ENCODE measurements at places on chromosomes 16 and 17.
A peak's percentile ranks its signal among the peaks of the same experiment; 100 is the strongest.

GRCh38 chr16:82264756-82265155 is 94.7 kb upstream of the MPHOSPH6 start:
- no peak for DNase-seq

GRCh38 chr17:61209525-61209924 is 190.1 kb upstream of the TBX2 start:
- DNase-seq, result no peak

DNA sequence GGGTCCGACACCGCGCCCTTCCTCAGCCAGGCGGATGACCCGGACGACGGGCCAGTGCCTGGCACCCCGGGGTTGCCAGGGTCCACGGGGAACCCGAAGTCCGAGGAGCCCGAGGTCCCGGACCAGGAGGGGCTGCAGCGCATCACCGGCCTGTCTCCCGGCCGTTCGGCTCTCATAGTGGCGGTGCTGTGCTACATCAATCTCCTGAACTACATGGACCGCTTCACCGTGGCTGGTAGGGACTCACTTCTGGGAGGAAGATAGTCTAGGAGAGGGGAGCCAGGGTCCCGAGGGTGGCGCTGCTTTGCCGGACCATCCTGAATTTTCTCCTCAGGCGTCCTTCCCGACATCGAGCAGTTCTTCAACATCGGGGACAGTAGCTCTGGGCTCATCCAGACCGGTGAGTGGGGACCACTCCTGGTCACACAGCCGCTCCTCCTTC is 601 bp downstream of the SPNS1 start:
- peak; percentile 53 for DNase-seq

DNA sequence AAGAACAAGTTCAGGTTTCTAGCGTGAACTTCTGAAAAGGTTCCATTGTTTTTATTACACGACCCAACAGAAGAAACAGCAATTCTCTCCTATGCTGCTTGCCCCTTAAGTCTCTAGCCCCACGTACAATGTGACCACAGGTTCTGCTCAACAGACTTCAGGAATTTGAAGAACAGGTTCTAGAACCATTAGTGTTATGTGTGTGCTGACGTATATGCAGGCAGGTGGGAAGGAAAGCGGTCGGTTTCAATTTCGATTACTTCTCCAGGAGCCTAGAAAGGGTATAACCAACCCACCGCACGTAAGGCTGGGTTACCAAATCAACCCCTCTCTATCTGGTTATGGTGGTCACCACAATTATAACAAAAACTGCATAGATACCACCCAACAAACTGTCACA is 39.4 kb downstream of the XPO6 start:
- no peak for DNase-seq

DNA sequence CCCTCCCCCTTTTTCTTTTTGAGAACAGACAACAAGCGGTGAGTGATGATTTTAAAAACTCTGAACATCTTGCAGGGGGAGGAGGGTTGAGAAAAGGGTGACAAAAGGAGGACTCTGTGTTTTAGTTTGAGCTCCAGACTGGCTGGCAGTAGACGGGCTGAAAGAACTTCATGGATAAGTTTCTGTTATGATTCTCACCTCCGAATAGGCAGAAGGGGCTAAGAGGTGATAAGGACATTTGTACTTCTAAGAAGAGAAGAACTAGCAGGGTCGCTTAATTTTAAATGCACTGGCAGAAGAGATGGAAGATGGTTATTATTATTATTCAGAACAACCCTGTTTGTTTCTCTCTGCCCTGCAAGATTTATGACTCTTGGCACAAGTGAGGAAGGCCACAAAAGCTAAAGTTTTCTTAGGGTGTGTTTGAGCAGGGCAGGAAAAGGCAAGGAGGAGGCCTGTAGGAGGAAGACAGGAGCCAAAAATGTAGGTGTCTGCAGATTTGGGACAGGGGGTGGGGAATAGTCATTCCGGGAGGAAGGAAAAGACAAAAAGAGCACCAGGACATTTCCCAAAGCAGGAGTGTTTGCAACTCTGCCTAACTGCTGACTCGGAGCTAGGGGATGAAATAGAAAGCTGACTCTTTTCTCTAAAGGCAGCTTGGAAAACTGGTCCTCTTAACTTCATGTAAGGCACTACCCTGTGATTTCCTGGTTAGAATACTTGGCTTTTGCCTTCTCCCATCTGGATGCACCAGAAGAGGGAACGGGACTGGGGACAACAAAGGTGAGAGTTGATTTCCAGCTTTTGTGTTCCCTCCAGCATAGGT is 11.9 kb upstream of the HOXB2 start:
- DNase-seq, result no peak

GRCh38 chr17:21842332-21843317 is 150.3 kb downstream of the KCNJ18 start:
- DNase-seq, result no peak

DNA sequence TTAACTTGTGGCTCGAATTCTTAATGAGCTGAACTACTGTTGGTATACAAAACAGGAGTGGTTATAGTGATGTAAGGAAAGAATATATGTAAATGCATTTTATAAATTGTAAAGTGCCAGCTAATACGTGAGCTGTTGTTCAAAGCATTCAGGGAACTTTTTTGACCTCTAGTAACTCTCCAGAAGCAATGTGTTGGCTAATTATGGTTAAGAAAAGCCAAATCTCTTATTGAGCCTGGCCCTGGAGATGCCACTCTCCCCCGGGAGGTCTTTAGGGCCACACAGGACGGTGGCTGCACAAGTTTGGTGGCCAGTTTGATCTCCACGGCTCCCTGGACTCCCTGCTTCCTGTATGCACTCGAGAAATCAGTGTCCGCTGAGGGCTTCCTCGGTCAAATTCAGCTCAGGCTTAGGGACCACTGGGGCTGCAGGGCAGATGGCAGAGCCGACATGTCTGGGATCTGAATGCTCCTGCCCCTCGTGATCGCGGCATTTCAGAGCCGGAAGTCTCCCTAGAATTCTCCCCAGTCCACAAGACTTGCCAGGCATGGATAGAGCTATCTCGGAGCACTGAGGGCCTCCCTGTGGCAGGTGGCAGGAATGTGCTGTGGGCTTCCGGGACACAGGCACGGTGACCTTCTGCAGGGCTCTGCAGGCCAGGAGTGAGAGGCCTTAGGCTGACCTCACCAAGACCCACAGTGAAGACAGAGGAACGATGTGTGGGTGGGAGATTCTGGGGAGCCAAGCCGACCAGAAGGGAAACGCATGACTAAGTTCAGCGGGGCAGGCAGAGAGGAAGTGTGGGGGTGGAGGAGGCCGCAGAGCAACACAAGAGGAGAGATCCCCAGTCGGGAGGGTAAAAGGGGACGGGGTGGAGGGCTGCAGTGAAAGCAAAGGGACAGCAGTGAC is 18.6 kb upstream of the PITPNM3 start:
- DNase-seq, result no peak

DNA sequence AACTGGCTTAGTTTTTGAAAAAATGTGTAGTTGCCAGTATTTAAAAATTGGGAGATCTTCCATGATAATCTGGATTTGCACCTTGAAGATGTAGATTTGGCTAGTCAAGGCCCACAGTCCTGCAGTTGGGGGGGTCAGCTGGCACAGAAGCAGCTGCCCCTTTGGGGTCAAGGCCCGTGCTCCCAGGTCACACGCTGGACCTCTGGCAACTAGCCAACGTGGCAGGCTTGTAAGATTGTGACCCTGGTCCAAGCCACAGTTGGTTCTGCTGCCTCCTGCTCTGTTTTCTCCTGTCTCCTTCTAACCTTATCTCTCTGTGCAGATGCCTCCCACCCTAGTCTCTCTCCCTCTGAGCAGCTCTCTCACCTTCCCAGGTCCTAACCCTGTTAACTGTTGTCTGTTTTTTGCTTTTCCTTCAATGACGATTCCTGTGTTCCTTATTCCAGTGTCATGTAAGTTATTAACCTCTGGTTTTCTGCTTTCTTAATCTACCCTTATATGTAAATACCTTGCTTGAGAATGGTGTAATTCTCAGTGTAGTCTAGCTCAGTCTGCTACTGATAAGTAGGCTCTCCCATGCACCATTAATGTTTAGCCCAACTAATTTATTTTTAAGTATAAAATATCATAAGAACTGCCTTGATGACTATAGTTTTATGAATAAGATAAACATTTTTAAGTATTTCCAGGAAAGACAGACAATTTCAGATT is 27.9 kb downstream of the CLEC16A start:
- DNase-seq, result peak; percentile 98

GRCh38 chr16:54425681-54426552 is 139.3 kb upstream of the IRX3 start:
- DNase-seq, result no peak

DNA sequence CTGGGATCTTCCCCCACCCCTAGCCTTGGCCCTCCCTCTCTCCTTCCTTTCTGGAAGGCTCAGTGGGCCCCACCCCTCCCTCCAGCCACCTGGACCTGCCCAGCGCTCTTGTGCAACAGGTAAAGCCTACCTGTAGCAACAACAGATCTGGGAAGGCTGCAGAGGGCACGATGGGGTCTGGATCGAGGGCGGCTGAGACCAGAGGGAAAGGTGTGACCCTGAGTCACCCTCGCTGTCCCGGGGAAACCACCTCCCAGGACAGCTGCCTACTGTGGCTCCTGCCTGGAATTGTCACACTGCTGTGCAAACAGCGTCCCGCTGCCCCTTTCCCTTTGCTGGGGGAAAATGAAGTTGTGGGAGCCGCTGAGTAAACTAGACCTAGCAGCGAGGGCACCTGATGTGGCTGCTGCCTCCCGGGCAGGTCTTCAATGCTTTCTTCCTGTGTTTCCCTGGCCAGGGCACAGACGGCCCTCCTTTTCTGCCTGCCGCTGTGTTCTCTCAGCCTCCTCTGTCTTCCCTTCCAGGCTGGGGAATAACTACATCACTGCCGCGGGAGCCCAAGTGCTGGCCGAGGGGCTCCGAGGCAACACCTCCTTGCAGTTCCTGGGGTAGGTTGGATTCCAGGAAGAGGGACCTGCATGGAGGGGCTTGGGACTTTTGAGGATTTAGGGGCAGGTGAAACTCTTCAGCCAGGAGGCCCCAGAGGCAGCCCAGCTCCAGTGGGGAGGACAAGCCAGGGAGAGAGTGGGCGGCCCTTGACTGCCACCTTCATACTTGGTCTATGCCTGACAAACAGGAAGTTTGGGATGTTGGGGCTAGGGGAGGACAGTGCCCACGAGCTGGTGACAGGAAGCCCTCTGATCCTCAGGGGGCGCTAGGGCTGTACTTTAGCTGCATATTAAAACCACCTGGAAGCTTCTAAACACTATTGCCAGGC is 22.2 kb upstream of the CYLD start:
- DNase-seq, result no peak

DNA sequence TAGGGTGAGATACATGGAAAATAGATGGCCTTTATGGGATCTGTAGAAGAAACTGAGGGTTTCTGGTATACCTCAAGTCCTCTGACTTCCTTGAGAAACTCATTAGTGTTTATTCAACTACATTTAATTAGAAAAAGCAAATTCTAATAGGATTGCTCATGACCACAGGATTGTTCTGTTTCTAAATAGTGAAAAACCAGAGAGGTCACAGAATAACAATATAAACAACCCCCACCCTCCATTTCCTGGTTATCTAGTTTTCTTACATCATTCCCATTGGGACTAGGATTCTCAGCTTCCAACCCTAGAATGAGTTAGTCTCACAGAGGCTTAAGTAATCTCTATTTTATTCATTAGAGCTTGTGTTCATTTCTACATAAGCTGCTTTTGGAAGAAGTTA is 30.0 kb downstream of the SF3B3 start:
- DNase-seq, result no peak

DNA sequence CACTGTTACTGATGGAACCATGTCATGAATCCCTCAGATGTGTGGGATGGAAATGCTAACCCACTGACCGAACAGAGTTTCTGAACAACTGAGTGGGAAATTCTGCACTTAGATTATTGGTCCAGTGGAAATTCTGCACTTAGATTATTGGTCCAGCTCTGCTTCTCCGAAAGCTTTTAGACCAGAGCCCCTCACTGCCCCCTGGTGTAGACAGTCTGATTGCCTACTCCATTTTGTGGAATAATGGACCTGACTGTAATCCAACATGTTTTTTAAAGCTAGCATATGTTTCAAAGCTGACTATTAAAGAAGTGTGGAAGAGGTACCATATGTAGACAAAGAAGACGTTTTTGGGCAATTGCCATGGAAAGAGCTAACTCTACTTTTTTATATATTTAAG is 50.3 kb upstream of the TBX2 start:
- no peak for DNase-seq

DNA sequence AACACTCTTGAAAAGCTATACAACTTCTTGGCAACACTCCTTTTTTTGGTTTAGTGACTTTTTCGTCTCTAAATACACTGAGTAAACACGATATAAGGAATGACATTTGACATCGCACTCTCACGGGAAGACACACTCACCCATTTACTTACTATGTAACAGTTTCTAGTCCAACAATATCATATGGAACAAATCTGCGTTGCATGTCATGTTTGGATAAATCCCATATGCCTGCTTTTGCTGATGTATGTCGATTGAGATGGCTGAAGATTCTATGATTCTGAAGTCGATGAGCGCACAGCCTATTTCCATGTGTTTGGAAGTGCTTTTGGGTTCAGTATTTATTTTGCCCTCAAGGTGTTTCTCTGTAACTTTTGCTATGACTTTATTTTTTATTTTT is 18.2 kb downstream of the ITGAE start:
- no peak for DNase-seq

- peak; percentile 3 for DNase-seq
These were observed 2.8 kb upstream of the NOS2 start for GRCh38 chr17:27802962-27803680.

DNA sequence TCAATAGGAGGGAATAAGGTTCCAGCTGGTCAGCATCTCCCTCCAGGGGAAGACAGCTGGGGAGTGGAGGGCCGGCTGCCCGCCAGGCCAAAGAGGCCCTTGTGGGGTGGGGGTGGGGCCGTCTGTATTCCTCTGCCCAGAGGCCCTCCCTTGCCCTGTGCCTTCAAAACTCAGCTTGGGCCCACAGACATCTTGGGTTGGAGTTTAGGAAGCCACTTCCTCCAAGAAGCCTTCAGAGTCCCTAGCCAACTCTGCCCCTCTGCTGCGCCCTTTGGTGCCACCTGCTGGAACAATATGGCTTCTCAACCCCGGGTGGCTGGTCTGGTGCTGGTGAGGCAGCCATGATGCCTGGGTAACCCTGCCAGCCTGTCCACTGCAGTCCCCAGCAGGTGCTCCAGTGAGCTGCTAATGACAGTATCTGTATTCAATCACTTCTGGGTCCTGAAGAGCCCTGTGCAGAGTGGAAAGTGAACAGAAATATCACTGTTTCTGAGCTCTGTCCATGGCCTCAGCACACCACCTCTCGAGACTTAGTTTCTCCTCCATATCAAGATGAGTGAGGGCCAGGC is 16.7 kb downstream of the HSD11B2 start:
- peak; percentile 75 for DNase-seq

- no peak for DNase-seq
These were observed 25.1 kb downstream of the SLC7A5 start for GRCh38 chr16:87844120-87844733.

DNA sequence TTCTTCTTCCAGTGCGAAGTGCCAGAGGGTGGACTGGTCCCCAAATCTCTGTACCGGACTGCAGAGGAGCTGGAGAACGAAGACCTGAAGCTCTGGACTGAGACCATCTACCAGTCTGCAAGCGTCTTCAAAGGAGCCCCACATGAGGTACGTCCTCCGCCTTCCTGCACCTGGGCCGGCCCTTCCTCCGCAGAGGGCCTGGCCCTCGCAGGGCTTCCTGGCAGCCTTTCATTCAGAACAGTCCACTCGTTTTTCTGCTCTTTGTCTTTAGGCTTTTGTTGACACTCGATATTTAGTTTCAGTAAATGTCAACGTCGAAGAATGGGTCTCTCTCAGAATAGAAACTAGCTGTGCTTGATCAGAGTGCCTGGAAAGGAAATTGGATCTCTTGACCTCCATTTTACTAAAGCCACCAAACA is 68.6 kb downstream of the SEC14L1 start:
- DNase-seq, result no peak

All from erythroblast (primary cell).